ENCODE measurements at places on chromosomes 13 and 19.
A peak's percentile ranks its signal among the peaks of the same experiment; 100 is the strongest.

DNA sequence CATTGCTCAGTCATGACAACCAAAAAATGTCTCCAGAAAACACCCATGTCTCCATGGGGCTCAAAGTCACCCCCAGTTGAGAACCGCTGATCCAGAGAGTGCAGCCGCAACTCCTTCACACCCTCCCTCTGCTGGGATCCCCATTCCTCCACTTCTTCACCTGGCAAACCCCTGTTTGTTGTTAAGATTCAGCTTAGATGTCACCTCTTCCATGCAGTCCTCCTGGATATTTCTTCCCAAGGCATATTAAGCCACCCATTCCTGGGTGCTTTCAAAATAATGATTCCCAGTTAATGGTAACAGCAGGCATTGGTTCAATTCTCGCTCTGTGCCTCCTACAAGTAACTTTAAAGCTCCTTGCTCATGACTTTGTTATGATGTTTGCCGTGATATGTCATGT, 4.0 kb downstream of the OR10H1 start:
- no peak for DNase-seq

- DNase-seq = no peak
Observed at GRCh38 chr19:27676334-27676733, 1536.6 kb downstream of the UQCRFS1 start.

- DNase-seq = no peak
Observed at GRCh38 chr19:49849433-49850220, 1.3 kb upstream of the PTOV1 start.

DNA sequence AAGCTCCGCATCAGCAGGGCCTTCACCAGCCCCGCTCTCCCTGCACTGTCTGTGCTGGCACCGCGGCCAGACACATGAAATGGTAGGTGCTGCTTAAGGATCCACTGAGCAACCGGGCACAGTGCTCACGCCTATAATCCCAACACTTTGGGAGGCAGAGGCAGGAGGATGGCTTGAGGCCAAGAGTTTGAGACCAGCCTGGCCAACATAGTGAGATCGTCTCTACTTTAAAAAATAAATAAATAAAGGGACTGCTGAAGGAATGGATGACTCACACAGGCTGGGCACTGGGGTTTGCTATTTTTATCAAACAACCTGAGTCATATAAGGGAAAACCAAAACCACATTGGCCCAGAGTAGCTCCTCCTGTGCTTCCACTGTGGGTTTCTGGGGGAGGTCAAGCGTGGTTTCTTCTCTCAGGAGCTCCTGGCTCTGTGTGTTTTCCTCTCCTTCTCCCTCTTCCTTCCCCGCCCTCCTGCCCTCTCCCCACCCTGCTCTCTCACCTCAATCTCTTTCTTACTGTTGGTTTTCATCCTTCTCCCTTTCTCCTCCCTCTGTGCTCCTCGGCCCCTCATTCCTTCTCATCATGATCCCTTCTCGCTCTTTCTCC, 21.3 kb downstream of the VRK3 start:
- DNase-seq = peak; percentile 99
